ENCODE measurements at places on chromosomes 11 and 22.

DNA sequence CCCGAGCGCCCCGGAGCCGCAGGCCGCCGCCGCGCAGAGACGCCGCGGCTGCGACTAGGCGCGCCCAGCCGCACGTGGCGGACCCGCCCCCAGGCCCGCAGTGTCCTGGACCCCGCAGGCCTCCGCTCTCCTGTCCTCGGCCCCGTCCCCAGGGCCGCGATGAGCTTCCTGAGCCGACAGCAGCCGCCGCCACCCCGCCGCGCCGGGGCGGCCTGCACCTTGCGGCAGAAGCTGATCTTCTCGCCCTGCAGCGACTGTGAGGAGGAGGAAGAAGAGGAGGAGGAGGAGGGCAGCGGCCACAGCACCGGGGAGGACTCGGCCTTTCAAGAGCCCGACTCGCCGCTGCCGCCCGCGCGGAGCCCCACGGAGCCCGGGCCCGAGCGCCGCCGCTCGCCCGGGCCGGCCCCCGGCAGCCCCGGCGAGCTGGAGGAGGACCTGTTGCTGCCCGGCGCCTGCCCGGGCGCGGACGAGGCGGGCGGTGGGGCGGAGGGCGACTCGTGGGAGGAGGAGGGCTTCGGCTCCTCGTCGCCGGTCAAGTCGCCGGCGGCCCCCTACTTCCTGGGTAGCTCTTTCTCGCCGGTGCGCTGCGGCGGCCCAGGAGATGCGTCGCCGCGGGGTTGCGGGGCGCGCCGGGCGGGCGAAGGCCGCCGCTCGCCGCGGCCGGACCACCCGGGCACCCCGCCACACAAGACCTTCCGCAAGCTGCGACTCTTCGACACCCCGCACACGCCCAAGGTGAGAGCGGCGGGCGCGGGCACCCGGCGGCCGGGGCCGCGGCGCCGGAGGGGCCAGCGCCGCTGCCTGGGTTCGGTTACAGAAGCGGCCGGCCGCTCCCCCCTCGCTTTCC is 528 bp downstream of the WEE1 start:
- no peak for DNase-seq

GRCh38 chr11:57646194-57646798 is 3.4 kb downstream of the YPEL4 start:
- no peak for DNase-seq

- DNase-seq = peak; percentile 51
Measured at GRCh38 chr22:42820045-42820763, 36.9 kb downstream of the ARFGAP3 start.

DNA sequence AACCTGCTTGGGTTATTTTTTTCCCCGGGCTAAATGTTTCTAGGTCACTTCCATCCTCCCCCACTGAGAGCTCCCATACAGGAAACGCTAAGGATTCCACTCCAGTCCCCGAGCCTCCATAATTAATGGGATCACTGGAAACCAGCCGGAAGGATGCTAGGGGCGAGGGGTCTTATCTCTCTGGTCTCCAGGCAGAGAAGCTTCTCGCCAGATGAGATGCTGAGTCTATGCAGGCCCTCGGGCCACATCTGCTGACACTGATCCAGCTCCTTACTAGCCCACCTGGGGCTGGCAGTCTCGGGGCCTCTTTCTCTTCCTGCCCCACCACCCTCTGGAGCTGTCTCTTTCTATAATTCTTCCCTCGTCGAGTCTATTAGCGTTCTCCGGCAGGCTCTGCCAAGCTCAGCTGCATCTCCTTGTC is 125.9 kb upstream of the SYT13 start:
- no peak for DNase-seq

- no peak for DNase-seq
Measured at GRCh38 chr22:50326225-50326955, 422 bp downstream of the DENND6B start.

DNA sequence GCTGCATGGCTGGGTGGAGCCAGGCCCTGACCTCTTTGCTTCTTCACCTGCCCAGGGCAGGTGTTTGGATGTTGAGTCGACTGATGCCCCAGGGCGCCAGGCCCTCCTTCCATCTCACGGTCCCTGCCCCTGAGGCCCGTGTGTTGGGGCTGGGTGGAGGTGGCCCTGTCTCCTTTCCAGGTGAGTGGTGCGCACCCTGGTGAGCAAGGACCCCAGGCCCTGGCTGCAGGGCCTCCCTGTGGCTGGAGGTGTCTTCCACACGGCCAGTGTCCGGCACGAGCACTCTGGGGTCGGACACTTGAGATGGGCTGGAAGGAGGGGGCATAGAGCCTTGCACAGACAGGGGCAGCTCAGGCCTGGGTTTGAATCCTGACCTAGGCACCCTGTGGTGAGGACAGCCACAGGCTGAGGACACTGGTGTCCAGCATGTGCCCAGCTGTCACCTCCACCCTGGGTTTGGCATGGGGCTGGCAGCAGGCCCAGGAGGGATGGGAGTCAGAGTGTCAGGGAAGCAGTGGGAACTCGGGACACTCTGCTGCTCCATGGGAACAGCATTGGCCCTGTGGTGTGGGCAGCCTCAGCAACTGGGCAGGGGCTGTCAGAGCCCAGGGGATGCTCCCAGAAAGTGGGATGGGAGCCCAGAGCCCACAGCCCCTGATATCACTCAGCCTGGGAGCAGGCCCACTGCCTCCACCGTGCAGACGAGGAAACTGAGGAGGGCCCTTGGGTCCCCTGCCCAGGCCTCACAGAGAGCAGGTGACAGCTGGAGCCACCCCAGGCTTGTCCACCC is 37.1 kb upstream of the CCDC188 start:
- no peak for DNase-seq

DNA sequence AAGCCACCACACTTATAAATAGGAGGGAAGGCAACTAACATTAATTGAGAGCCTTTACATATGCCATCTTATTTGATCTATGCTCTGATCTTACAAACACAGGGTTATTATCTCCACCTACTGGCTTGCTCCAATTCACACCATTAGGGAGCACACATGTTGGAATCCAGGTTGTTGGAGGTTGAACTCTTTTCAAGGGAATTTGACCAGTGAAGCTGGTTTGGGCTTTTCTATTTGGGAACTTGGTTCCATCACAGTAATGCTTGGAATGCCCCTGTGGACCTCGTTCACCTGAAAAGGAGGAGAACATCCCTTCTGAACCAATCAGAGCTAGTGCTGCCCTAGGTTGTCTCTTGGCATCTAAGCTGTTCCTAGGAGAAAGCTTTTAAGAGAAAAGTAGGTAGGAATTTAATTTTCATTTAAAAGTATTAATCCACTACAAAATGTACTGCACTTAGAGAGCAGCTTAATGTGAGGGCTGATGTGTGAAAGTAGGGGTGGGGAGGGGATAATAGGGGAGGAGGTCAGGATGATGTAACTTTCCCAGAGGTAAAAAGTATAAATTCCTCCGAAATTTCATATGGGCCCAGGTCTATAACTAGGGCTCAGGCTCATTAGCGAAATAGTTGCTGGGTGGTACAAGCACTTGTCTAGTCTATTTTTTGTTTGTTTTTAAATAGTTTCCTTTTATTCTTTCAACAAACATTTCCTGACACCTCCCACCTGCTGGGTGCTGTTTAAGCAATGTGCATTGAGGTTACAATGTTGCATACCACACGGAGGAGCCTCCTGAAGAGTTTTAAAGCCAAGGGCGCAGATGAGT is 7.6 kb upstream of the MICAL2 start:
- no peak for DNase-seq

GRCh38 chr11:44978961-44979331 is 28.3 kb upstream of the TP53I11 start:
- DNase-seq = no peak

DNA sequence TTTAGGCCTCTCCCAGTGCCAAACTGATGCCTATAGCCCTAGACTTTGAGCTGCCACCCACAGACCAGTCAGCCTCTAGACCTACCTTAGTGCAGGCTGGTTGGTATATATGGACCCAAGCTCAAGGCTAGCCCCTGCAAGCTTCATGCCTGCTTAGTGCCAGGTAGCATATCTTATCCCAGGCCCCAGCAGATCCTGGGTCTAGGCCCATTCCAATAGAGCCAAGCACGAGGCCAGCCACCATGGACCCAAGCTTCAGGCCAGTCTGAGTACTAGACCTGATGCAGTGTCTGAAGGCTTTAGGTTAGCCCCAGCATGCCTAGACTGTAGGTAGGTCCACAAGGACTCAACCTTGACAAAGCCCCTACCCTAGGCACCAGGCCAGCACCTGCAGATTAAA is 1081.7 kb downstream of the JRKL start:
- no peak for DNase-seq

DNA sequence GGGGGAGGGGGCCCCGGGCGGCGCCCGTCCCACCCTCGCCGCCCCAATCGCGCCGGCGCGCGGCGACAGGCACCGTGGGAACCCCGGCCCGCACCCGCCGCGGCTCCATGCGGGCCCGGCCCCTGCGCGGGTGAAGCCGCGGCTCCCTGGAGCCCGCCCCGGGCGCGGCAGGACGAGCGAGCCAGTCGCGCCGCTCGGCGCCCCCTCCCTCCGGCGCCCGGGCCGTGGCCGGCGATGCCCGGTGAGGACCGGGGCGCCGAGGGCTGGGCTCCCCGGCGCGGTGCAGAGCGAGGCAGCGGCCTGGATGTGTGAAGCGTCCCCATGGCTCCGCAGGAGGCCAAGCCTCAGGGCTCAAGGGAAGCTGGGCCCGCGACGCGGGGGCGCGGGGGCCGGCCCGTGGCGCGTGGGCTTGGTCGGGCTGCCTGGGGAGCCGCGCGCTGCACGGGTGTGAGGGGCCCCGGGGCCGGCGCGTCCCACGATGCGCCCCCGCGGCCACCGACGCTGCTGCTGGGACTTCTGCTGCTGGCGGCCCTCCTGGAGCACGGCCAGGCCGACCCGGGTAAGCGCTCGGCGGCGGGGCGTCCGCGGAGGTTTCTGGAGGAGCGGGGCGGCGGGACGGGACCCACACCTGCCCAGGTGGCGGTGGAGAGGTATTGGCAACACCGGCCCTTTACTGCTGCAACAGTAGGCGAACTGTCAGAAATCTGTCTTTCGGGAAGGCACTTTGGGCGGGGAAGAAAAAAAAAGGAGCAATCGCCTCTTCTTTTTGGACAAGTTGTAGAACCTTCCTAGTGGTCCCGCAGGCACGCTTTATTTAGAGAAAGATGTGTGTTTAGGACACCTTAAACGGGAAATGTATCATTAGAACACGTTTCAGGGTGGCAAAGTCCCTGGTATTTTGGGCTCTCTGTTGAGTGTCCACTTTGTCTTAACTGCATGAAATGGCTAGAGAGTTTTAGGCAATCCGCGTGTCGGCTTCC is 119.4 kb downstream of the HIPK3 start:
- no peak for DNase-seq

DNA sequence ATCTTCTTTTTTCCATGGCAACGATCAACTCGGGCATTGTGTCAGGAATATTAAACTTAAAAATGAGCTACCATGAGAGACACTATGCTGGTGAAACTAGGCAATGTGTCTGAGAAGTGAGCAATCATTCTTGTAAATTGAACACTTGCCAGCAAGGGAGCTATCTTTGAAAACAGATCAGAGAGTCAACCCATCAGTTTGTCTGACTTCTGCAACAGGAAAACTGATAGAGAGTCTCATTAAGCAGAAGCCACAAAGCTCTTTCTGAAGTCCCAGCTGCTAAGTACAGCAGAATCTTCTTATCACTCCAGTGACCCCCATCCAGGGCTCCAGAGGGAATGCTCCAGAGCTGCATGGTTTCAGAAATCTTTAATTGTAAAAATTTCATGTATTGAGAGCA is 114.7 kb downstream of the MSANTD4 start:
- DNase-seq = no peak

DNA sequence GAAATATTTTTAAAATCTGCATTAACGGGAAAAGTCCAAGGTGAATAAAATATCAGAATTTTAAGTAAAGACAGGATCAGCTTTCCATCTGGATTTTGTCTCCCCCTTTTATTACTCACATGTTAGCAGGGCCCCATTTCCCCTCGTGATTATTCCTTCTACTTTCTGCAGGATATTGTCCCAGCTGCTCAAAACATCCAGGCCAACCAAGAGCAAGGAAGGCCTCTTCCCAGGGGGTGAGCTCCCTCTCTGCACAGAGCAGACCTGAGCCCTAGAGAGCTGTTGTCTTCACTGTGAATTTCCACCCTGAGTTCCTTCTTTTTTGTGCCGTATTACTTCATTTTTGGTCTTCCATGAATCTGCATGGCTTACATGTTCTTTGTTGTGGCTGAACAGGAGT is 3.7 kb upstream of the TMPRSS13 start:
- no peak for DNase-seq

- no peak for DNase-seq
Measured at GRCh38 chr11:328012-328411, 7.4 kb upstream of the IFITM3 start.

- peak; percentile 55 for DNase-seq
Measured at GRCh38 chr22:30010789-30011405, 69.4 kb upstream of the HORMAD2 start.

GRCh38 chr11:10304495-10305261 is at the start of gene ADM:
TSS of gene ADM (plus strand) at chr11:10305073. CDS start at chr11:10305701, 628 bp downstream.
- peak; percentile 90 for DNase-seq

DNA sequence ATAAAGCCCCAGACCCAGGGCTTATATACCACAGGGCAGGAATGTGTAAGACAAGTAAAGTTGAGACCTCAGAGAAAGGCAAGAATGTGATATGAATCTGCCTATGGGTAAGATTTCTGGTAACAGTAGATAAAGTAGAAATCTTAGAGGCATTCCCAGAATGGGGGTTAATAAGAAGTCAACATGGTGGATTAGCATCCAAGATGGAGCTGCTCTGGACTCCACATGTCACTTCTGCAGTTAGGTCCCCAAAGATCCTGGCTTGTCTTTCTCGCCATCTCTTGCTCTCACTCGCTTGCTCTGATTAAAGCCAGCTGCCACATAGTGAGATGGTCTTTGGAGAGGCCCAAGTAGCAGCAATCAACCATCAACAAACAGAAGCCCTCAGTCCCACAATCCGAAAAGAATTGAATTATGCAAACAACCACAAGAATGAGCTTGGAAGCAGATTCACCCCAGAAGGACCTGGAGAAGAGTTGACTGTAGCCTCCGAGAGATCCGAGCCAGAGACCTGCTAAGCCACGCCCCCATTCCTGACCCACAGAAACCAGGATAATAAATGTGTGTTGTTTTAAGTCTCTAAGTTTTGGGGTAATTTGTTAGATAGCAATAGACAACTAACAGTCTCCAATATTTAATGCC is 5.4 kb upstream of the C11orf86 start:
- DNase-seq = peak; percentile 66

DNA sequence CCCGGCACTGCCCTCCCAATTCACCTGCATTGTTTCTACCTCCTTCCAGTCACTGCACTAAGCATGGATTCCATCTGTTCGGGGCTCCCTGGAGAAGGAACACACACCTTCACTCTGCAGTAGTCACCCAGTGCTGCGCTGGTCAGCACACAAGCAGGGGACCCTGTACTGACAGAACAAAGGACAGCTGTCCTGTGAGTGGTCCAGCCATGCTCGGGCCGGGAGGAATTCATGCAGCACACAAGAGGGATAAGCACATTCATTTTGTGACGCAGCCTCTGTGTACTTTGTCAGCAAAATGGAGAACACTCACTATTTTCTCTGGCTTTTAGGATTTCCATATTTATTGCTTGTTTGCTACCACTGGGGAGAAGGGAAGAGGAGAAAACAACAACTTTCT is 167.3 kb downstream of the NTM start:
- no peak for DNase-seq
